ENCODE measurements at places on chromosomes 7 and 10.

DNA sequence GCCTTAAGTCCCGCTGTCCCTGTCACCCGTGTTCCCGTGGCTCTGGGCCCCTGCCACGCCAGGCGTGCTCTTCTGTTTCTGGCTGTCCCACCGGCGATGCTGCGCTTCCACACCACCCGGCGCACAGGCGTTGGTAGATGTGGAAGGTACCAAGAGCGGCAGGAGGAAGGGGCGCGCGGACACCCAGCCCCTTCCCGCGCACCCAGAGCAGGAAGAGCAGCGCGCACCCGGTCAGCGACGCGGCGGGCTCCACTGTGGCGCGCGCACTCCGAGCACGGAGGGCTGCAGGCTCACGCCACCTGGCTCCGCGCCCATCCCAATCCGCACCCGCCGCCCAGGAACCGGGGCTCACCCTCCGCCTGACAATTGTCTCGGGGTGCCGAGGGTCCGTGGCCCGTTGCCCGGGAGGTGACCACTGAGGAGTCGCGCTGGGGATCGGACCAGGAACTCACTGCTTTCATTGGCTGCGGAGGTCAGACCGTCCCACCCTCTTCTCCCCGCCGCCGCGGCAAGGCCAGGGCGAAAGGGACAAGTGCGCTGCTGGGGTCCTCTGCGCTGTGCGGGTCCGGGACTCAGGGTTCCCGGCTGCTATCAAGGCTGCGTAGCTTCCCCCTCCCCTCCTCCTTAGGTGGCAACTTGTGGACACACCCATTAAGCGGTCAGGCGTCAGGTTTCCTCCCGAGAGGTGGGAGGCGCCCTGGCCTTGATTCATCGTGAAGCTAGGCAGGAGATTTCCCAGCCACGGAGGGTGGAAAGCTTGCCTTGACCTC is 121.6 kb upstream of the ZNF92 start:
- no peak for DNase-seq

GRCh38 chr7:7443806-7444350 is 91.8 kb downstream of the COL28A1 start:
- no peak for DNase-seq

DNA sequence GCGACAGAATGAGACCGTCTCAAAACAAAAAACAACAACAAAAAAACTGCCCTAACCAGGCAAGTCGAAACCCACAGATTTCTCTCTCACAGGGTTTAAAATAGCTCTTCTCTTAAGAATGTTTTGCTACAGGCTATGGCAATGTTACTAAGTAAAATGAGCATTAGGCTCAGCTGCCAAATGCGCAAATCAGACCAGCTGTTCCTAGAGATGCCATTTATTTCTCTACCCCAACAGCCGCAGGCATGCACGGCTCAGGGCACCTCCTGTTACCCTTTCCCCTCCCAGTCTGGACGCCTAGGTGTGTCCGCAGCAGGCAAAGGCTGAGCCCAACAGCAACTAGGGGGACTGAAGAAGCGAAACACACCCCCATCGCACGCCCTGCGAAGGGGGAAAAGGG is 168.3 kb upstream of the MBL2 start:
- DNase-seq: no peak

DNA sequence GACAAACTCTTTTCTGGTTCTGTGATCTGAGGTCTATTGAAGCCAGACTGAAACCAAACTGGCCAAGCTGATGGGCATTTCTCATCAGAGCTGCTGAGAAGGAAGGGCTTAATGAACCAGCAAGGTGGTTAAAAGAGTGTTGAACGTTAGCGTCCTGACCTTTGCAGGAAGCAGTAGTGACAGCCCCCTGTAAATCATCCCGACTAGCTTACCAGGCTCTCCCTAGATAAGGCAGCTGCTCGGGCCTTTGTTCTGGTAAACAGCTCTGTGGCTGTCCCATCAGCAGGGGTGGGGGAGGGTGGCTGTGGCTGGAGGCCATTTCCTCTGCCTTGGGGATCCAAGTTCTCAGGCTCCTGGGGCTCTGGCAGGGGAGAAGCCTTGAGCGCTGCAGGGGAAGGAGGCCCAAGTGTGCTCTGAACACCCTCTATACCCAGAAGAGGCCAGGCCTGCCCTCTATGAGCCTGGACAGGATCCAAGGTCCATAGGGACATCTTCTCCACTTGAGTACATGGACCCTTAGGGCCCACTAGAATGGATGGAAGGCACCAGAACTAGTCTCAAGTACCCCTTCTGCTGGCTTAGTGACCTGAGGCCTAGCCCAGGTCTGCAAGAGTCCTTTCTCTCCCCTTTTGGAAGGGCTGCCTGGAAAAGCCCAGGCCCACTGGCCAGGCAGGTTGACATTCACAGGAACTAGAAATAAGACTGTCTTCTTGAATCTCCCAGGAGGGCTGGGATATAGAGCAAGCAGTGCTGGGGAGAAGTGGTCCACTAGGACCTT is 134.6 kb downstream of the ARHGAP22 start:
- no peak for DNase-seq

DNA sequence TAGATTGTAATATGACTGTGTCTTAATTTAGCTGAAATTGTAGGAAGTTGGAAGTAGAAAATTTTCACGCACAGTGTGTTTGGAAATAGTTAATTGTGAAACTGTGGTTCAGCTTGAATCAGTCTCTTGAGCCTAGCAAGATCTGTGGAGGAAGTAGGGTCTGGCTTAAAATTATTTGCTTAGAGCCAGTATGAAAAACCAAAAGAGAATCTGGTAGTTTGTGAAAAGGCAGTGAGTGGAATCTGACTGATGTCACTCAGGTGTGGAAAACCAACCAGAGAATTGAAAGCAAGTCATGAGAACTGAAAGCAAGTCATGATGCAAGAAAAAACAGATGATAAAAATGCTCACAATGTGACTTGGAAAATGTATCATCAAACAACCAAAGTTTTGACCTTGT is 11.5 kb downstream of the LIPJ start:
- DNase-seq: no peak

DNA sequence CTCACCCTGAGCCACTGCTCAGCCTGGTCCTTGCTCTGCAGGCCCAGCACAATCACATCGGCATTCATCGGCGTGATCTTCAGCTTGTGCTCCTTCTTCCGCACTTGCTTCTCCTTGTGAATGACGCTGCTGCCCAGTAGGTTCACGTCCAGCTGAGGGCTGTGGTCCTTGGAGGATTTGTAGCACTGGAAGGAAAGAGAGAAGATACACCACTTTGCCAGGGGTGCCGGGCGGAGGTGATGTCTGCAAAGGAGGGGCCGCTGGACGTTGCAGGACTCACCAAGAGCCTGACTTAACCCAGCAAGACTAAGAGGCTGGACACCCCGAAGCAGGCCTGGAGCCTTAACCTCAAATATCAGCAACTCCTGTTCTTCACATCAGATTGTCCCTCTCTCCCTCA is 74.8 kb downstream of the VWA2 start:
- DNase-seq: no peak

- peak; percentile 10 for DNase-seq
Observed at GRCh38 chr10:77247031-77247990, 390.3 kb downstream of the KCNMA1 start.

DNA sequence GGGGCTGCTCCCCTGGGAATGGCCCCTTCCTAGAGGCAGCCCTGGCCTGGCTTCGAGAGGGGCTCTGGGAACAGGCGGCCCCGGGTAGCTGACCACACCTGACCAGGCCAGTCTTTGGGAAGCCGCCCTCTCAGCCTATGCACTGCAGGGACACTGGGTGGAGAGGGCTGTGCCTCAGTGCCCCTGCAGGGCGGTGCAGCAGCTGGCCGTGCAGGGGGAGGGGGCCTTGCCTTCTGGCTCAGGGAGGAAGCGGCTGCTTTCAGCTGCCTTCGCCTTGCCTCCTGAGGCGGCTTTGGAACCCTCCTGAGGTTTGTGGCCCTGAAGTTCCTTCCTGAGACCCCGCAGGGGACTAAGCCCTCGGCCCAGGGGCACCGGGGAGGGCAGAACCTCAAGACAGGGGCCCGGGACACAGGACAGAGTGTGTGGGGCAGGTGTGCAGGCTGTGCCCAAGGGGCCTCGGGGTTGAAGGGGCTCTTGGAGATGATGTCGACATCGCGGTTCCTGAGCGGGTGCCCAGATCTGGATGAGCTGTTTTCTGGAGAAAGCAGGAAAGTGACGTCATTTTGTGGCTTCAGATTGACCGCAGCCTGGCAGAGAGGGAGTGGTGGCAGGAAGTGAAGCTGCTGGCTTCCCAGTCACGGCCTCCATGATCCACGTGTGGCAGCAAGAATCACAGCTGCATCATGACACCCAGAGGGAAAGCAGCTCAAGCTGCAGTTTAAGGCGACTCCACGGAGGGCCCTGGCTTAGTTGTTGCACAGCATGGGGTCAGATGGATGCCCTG is 17.7 kb downstream of the ADAM8 start:
- DNase-seq: peak; percentile 99

- peak; percentile 75 for DNase-seq
Observed at GRCh38 chr10:75399461-75400162, 2.0 kb downstream of the ZNF503 start.

- DNase-seq: no peak
Observed at GRCh38 chr7:113026941-113027340, 59.7 kb downstream of the GPR85 start.

DNA sequence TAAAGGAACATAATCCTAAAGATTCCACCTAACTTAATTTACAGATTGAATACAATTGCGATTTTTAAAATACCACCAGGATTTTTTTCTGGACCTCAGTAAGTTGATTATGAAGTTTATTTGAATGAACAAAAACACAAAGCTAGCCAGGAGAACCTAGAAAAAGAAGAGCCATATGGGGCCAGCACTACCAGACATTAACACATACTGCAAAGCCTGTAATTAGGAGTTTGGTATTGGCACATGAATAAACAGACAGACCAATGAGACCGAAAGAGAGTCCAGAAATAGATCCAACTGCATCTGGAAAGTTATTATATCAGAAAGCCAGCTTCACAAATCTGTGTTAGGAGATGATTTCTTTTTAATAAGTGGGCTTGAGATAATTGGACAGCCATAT is 105.5 kb upstream of the CHST15 start:
- DNase-seq: no peak

DNA sequence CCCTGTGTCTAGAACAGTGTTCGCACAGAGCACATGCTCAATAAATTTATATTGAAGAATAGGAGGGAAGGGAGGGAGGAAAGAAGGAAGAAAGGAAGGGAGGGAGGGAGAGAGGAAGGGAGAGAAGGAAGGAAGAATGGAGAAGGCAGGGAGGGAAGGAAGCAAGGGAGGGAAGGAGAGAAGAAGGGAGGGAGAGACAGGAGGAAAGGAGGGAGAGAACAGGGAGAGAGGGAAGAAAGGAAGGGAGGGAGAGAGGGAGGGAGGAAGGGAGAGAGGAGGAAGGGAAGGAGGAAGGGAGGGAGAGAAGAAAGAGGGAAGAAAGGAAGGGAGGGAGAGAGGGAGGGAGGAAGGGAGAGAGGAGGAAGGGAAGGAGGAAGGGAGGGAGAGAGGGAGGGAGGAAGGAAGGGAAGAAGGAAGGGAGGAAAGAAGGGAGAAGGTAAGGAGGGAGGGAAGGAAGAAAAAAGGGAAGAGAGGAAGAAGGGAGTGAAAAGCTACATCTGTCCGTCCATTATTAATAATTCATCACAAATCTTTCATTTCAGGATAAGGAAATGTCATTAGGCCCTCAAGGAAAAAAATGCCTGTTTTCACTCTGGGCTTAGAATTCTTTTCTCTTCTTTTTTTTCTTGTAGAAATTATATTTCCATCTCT is 79.7 kb downstream of the GRK5 start:
- no peak for DNase-seq

DNA sequence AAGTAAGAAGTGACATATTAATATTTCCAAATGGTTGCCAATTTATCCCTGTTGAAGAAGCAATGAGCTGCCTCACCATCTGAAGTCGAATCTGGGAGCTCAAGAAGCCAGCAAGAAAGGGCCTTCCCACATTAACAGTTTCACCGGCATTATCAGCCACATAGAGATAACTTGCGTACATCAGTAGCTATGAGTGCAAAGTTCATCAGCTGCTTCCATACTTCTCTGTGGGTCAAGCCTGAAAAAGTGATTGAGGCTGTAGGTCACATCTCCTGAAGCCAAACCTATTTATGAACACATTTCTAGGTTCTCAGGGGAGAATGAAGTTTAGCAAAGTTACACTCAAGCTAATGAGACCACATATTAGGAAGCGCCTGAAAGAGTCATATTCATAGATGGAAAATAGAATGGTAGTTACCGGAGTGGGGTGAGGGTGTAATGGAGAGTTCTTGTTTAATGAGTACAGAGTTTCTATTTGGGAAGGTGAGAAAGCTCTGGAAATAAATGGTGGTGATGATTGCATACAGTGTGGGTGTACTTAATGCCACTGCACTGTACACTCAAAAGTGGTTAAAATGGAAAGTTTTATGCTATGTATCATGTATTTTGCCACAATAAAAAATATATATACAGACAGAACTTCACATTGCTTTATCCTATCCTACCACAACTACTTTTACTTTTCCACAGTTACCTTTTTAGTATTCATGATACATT is 189.3 kb upstream of the SP4 start:
- DNase-seq: no peak

- peak; percentile 47 for DNase-seq
Observed at GRCh38 chr10:102449321-102450123, 1.8 kb downstream of the C10orf95 start.

DNA sequence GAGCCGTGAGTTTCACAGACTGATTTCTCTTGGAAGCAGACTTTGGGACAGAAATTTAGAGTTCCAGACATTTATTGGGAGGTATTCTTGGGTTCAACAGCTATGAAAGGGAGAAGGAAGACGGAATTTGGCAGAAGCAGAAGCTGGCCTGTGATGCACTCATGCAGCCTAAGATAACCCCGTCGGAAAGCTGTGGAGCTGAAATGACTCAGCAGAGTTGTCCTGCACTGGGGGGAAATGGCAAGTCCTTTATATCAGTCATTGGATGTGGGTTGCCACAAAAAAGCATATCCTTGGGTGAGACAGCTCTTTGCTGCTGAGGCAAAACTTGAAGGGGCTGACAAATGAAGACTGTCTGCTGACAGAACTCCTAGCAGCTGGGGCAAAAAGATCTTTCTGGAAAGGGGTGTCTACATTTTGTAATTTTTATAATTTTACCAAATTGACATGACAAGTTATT is 11.5 kb upstream of the MICU1 start:
- peak; percentile 39 for DNase-seq

- no peak for DNase-seq
Observed at GRCh38 chr7:99539213-99539811, 12.6 kb downstream of the FAM200A start.

DNA sequence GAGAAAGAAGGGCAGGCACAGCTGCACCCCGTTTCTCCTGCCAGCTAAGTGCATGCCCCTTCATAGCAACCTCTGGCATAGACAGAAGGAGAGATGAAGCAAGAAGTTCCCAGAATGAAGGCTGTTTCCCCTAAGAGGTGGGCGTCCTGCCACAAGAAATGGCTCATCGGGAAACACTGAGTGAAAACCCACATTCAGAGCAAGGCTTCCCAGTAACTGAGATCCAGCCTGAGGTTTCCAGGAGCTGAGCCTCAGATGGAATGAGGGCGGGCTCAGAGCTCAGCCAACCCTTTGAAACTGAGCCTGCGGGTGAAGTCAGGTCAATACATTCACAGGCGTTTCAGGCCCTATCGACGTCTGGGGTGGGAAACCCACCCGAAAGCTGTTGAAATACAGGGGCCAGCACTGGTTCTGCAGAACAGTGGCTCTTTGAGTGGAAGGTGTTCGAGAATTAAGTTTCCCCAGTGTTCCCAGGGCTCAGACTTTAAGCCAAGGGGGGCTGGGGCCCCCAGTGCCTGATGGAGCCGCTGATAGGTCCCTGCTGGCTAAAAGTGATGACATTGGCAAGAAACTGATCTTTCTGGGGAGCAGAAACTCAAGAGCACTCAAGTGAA is 510.2 kb downstream of the RPS24 start:
- peak; percentile 92 for DNase-seq

- DNase-seq: no peak
Observed at GRCh38 chr7:126804604-126805003, 448.1 kb downstream of the GRM8 start.

Measured in fibroblast of gingiva (primary cell).